Esophagus squamous epithelium (tissue), 5 donors: ENCODE measurements at places on chromosomes 7 and 10. TPM values are rescaled to one million over a fixed set of nuclear protein-coding genes. Genes with fewer than 3 reads are reported as not detected.

TFPI2 gene
- total RNA-seq, result 0.95 TPM

DNA sequence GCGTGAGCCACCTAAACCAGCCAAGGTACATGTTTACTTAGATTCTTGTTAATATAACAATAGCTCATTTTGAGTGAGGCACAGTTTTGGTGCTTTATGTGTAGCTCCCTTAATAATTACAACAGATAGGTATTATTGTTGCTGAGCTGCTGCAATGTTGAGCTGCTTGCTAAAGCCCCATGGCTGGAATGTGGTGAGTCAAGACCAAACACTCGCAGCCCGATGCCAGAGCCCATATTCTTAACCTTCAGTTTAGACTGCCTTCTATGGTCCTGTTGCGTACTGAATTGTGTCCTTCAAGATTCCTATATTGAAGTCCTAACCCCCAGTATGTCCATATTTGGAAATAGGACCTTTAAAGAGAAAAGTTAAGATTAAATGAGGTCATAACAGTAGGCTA is 407.1 kb downstream of the NEBL start:
- no peaks in the 10 kb centered on the region for H3K4me1 ChIP-seq
- H3K36me3 ChIP-seq, result no peaks in the 10 kb centered on the region
- H3K27ac ChIP-seq, result no peak overlapping the region
- DNase-seq, result no peak

DNA sequence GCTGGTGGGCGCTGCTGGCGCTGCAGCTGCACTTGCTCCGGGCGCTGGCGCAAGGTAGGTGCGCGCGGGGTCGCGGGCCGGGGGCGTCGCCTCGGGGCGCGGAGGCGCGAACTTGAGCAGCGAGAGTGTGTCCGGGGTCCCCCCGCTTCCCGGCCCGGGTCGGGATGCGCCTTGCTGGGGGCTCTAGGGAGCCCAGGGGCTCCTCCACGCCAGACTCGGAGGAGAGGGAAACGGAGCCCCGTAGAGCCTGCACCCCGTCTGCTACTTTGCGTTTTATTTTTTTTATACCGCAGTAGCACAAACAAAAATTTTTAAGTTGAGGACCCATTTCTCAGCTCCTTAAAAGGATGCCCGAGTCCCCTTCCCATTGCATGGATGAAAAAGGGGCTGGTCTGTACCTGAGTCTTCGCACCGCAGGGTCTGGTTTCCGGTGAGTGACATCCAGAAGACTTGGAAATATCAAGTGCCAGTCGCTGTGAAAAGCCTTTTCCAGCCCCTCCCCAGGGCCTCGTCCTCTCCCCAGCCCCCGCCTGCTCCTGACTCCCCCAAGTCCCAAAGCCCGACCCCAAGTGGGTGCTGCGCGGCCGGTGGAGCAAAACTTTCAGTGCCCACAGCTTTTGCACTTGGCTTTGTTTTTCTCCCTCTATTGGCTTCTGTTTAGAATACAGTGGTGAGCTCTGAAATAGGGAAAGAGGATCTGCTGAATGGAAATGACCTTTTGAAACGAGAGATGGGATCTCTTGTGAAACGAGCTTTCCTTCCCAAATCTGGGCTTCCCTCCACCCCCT is 973 bp downstream of the SDK1 start:
- H3K27ac ChIP-seq, result peak overlapping the region; percentile 71
- H3K36me3 ChIP-seq, result no peaks in the 10 kb centered on the region
- H3K4me1 ChIP-seq, result peaks cover 14% of the 10 kb centered on the region
- peak overlapping the region; percentile 36 for H3K4me3 ChIP-seq
- no peak for DNase-seq

DNA sequence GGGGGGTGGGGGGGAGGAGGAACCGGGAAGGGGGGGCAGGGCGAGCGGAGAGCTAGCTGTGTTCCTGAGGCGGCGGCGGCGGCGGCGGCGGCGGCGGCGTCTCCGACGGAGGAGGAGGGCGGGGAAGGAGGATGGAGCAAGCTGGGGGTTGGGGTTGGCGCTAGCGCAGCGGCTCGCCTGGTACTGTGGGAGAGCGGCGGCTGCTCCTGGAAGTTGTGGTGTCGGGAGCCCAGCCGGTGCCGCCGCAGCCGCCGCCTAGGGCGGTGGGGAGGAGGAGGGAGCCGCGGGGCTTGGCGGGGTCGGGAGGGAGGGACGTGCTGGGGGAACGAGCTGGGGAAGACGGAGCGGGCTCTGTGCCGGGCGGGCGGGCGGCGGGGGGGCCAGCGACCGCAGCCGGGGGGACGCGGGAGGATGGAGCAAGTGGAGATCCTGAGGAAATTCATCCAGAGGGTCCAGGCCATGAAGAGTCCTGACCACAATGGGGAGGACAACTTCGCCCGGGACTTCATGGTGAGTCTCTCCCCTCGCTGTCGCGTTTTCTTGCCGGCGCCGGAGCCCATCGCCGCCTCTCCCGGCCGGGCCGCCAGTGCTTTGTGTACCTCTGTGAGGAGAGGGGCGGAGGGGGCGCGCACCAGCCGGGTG is at the start of gene PTPN12:
Gene PTPN12, plus strand, starts transcription at position 160 of the 642 bp plus-strand sequence. Its CDS starts 252 bp downstream, at position 412.
- no peaks in the 10 kb centered on the region for H3K36me3 ChIP-seq
- peaks cover 6% of the 10 kb centered on the region for H3K4me1 ChIP-seq
- H3K27me3 ChIP-seq, result no peaks in the 10 kb centered on the region
- no peak for DNase-seq

GRCh38 chr7:129824291-129825208 is 128.2 kb downstream of the UBE2H start:
- peak overlapping the region; percentile 79 for H3K27ac ChIP-seq
- no peak for DNase-seq
- peaks cover 4% of the 10 kb centered on the region for H3K4me1 ChIP-seq
- no peaks in the 10 kb centered on the region for H3K27me3 ChIP-seq
- peak overlapping the region; percentile 62 for H3K4me3 ChIP-seq

- no peaks in the 10 kb centered on the region for H3K27me3 ChIP-seq
- no peaks in the 10 kb centered on the region for H3K4me1 ChIP-seq
- no peak for DNase-seq
- H3K27ac ChIP-seq, result no peak overlapping the region
- H3K4me3 ChIP-seq, result no peak overlapping the region
These were observed 33.2 kb upstream of the BAIAP2L1 start for GRCh38 chr7:98434087-98434486.

DNA sequence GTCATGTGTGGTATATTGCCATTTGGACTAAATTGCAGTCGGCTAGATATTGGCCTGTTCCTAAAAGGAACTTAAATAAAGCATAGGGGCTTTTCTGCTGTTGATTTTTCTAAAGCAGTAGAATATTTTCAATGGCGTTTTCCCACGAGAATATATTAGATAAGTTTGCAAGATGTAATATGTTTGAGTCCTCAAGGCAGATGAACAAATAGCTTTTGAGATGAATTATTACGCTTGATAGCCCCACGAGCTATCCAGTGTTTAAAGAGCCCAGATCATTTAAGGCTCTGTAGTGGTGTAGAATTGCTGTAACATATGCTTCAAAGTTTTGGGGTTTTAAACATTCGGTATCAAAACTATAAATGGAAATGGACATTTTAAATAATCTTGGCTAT is 2.9 kb downstream of the CELF2 start:
- H3K27me3 ChIP-seq, result no peaks in the 10 kb centered on the region
- peaks cover 29% of the 10 kb centered on the region for H3K4me1 ChIP-seq
- no peak overlapping the region for H3K27ac ChIP-seq
- no peak overlapping the region for H3K4me3 ChIP-seq
- DNase-seq, result no peak

OPALIN gene
- total RNA-seq, result not detected

LIPF gene
- total RNA-seq, result 0.57 TPM

GRCh38 chr7:29199776-29200175 is 5.2 kb downstream of the CHN2 start:
- H3K27ac ChIP-seq, result no peak overlapping the region
- no peak for DNase-seq
- no peak overlapping the region for H3K4me3 ChIP-seq
- no peaks in the 10 kb centered on the region for H3K36me3 ChIP-seq

TAS2R3 gene
- total RNA-seq, result 3.2 TPM

- H3K27ac ChIP-seq, result no peak overlapping the region
- no peaks in the 10 kb centered on the region for H3K36me3 ChIP-seq
- no peak for DNase-seq
- peaks cover 3% of the 10 kb centered on the region for H3K4me1 ChIP-seq
- no peak overlapping the region for H3K4me3 ChIP-seq
- H3K27me3 ChIP-seq, result no peaks in the 10 kb centered on the region
These were observed 409.3 kb downstream of the PARD3 start for GRCh38 chr10:34405611-34406462.

GRCh38 chr7:142097571-142097970 is 13.9 kb upstream of the MGAM2 start:
- no peak for DNase-seq
- no peaks in the 10 kb centered on the region for H3K4me1 ChIP-seq
- H3K27ac ChIP-seq, result no peak overlapping the region
- H3K4me3 ChIP-seq, result no peak overlapping the region

PDE6C gene
- total RNA-seq, result not detected

- H3K27me3 ChIP-seq, result no peaks in the 10 kb centered on the region
- peak overlapping the region; percentile 83 for H3K4me3 ChIP-seq
- no peaks in the 10 kb centered on the region for H3K36me3 ChIP-seq
- peaks cover 8% of the 10 kb centered on the region for H3K4me1 ChIP-seq
- peak overlapping the region; percentile 88 for H3K27ac ChIP-seq
These were observed 1.4 kb upstream of the CUX1 start for GRCh38 chr7:101815826-101816594.

- H3K27me3 ChIP-seq, result peaks cover 5% of the 10 kb centered on the region
- H3K36me3 ChIP-seq, result no peaks in the 10 kb centered on the region
- no peak overlapping the region for H3K4me3 ChIP-seq
- no peak for DNase-seq
- no peaks in the 10 kb centered on the region for H3K4me1 ChIP-seq
These were observed 17.6 kb upstream of the VSIR start for GRCh38 chr10:71790749-71791440.

GRCh38 chr10:128286141-128286761 is 160.0 kb upstream of the MKI67 start:
- H3K4me3 ChIP-seq, result no peak overlapping the region
- H3K36me3 ChIP-seq, result no peaks in the 10 kb centered on the region
- H3K27ac ChIP-seq, result no peak overlapping the region
- H3K4me1 ChIP-seq, result no peaks in the 10 kb centered on the region
- H3K27me3 ChIP-seq, result peaks cover 72% of the 10 kb centered on the region

- H3K27me3 ChIP-seq, result no peaks in the 10 kb centered on the region
- H3K4me3 ChIP-seq, result no peak overlapping the region
- H3K36me3 ChIP-seq, result no peaks in the 10 kb centered on the region
- H3K27ac ChIP-seq, result no peak overlapping the region
These were observed 386.2 kb downstream of the KCNMA1 start for GRCh38 chr10:77251297-77252013.

DNA sequence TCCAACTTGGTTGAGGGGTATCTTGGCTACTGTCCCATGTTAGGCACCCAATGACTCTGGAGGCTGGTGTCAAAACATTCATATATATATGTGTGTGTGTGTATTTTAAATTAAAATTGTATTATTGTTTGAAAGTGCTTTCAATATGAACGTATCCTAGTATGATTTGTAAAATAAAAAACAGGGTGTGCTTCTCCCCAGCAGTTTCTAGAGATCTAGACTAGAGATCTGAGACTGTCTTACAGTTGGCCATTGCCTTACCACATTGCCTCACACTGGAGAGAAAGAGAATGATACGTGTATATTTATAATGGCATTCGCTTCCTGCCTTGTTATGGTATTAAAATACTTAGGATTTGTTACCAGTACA is 1.2 kb downstream of the BAG3 start:
- H3K36me3 ChIP-seq, result peaks cover 7% of the 10 kb centered on the region
- H3K4me1 ChIP-seq, result peaks cover 36% of the 10 kb centered on the region
- peak overlapping the region; percentile 84 for H3K4me3 ChIP-seq
- DNase-seq, result no peak

DNA sequence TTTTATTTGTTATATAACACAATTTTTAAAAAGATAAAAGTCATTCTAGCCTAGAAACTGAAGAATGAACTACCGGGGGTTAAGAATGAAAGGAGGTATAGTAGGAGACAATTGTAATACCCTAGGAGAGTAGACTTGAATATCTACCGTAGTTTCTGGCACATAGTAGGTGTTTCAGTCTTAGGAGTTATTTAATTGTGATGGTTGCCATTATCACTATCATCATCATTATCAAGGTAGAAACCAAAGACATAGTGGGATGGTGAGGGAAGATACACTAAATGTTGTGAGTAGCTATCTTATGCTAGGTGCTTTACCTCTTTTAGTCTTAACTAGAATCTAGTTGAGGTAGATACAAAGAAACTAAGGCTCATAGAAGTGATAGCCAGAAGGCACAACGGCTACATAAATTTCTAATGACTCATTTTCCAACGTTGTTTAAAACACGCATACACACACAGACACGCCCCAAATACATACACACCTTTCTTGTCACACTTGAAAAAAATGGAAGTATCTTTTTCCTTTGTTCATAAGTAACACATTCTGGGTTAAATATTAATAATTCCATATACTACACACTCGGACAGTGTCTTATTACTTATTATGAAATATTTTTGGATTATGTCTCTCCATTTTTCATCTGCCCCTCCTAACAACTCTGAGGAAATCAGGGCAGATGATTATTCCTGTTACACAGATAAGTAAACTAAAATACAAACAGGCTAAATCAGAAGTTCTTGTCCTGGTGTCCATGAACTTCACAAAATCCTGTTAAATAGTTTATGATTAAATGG is 2.0 kb upstream of the ANLN start:
- no peak overlapping the region for H3K4me3 ChIP-seq
- no peaks in the 10 kb centered on the region for H3K27me3 ChIP-seq
- peaks cover 49% of the 10 kb centered on the region for H3K4me1 ChIP-seq
- DNase-seq, result no peak
- no peaks in the 10 kb centered on the region for H3K36me3 ChIP-seq

PAX2 gene
- total RNA-seq, result not detected

DNA sequence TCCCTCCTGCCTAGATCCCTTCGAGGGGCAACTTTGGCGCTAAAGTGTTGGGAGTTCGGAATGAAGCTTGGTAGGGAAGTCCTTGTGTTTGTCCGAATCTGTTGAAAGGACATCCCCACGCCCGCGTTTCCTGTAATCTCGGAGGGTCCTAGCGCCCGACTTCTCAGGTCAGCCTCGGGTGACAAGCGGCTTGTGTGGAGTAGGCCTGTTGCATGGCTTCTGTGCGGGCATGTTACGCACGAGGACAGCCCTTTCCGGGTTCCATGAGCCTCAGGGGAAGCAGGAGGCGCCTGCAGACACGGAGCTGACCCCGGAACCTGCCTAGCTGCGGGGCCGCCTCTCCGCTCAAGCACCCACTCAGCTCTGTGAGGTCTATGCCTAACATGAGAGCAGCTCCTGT is 28.4 kb upstream of the AP5Z1 start:
- DNase-seq, result no peak
- peaks cover 73% of the 10 kb centered on the region for H3K4me1 ChIP-seq
- H3K4me3 ChIP-seq, result peak overlapping the region; percentile 59
- H3K27ac ChIP-seq, result peak overlapping the region; percentile 92

TMEM273 gene
- 20.6 TPM for total RNA-seq

- H3K4me1 ChIP-seq, result no peaks in the 10 kb centered on the region
- H3K27ac ChIP-seq, result no peak overlapping the region
- H3K36me3 ChIP-seq, result no peaks in the 10 kb centered on the region
- no peak for DNase-seq
- H3K4me3 ChIP-seq, result no peak overlapping the region
These were observed 64.6 kb downstream of the HGF start for GRCh38 chr7:81705206-81705605.

- peaks cover 14% of the 10 kb centered on the region for H3K4me1 ChIP-seq
- DNase-seq, result no peak
- H3K27me3 ChIP-seq, result no peaks in the 10 kb centered on the region
- H3K27ac ChIP-seq, result peak overlapping the region; percentile 44
- H3K36me3 ChIP-seq, result no peaks in the 10 kb centered on the region
These were observed 192.1 kb downstream of the LRMDA start for GRCh38 chr10:75623310-75624093.
